H9 (cell line): ENCODE measurements at places on chromosomes 4 and X. TPM values are rescaled to one million over a fixed set of nuclear protein-coding genes. Genes with fewer than 3 reads are reported as not detected.

The HSD17B13 gene
- total RNA-seq = not detected in 2 replicates

- peak; percentile 65 for DNase-seq
These were observed 46.3 kb downstream of the TEX13B start for GRCh38 chrX:107935664-107936433.

The SULT1B1 gene
- not detected in 2 replicates for total RNA-seq

The SOWAHB gene
- total RNA-seq = 0.13 and 0.26 TPM in 2 replicates

The OTC gene
- not detected in 2 replicates for total RNA-seq

DNA sequence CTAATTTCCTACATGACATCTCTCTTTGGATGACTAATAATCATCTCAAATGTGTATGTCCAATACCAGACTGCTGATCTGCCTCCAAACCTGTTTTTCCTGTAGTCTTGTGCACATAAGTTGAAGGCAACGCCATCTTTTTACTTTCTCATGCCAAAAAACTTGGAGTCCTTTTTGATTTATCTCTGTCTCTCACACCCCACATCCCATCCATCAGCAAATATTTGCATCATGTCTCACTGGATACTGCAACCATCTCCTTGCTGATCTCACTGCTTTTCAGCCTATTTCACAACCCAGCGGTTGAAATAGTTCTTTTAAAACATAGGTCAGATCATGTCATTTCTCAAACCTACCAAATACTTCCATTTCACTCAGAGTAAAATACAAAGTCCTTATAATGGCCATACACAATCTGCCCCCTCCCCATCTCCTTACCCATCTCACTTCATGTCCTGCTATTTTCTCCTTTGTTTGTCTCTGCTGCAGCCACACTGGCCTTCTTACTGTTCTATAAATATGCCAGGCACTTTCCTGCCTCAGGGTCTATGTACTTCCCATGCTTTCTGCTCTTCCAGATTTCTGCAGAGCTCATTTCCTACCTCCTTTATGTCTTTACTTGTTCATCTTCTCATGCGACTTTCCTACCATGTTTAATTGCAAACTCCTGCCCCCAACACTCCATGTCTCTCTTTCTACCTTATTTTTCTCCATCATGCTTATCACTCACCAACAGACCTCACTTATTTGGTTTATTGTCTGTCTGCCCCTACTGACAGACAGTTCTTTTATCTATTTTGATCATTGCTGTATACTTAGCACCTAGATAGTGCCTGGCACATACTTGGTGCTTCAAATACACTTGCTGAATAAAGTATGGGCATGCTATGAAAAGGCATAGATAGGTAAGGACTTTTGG, 98.8 kb downstream of the ANXA3 start:
- no peak for DNase-seq

GRCh38 chrX:103674531-103675454, 11.7 kb downstream of the MORF4L2 start:
- no peak for DNase-seq

DNA sequence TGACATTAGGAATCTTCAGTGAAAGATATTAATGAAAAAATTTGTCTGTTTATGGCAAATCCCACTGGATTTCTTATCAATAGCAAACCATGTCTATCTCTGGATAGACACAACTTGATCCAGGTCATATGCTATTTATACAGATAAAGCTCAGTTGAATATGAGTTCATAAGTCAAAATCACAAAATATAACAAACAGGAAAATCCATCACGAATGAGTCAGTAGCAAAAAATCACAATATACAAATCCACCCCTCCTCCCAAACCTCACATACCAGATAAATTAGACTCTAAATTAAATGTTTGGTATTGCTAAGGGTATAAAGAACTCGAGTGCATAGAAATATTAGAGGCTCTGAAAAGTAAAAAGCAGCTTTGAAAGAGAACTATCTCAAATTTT, 420.5 kb downstream of the TLL1 start:
- no peak for DNase-seq

DNA sequence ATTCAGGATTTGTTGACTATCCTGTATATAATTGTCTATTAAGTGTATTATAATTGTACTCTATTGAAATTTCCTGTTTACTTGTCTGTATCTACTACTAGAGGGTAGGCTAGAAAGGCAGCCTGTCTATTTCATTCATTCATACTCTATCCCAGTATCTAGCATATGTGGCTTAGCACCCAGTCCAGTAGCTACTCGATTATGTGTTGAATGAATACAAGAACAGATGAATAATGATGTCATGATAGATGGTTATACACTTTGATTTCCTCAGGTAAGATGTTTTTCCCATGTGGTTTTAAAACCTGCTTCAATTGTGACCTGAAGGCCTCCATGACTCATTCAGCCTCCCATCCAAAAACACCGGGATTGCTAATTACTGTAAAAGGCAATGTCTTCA, 68.0 kb downstream of the IL21 start:
- no peak for DNase-seq

The TRPC5OS gene
- total RNA-seq = not detected in 2 replicates

The TCEAL1 gene
- 3.0 and 4.1 TPM in 2 replicates for total RNA-seq

DNA sequence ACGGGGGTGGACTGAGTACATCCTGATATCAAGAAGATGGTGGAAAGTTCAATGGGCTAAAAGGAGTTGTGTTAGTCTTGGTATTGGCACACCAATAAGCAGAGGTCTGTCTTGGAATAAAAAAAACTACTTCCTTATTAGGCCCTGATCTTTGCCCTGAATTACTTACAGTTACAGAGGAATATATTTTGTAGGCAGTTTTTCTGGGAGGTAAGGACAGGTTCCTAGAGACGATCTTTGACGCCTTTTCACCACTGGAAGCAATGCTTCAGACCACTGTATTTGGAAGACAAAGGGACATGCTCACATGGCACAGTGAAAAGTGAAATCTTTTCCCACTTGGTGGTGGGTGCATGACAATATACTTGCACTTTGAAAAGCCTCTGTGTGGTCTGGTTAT, 618 bp upstream of the XK start:
- DNase-seq = no peak

- peak; percentile 68 for DNase-seq
These were observed 184.3 kb downstream of the NAA11 start for GRCh38 chr4:79141530-79141929.

DNA sequence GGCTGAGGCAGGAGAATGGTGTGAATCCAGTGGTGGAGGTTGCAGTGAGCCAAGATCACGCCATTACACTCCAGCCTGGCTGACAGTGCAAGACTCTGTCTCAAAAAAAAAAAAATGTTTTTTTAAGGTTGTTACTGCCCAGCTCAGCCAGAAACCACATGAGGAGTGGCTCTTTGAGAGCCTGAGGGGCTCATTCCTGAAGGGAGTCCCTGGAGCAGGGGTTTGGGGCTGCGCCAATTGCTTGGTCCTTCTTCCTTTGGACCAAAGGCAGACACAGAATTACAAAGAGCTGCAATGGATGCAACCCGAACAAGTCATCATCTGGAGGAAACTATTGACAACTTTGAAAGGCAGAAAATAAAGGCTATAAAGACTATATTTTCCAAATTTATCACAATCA, 60.6 kb upstream of the WWC2 start:
- no peak for DNase-seq

- DNase-seq = no peak
These were observed 78.7 kb upstream of the ZNF518B start for GRCh38 chr4:10535912-10536311.

The SLC6A8 gene
- 229 and 231 TPM in 2 replicates for total RNA-seq

- DNase-seq = no peak
These were observed 6.0 kb downstream of the NOA1 start for GRCh38 chr4:56971383-56971782.

- DNase-seq = no peak
These were observed 33.8 kb upstream of the NAP1L5 start for GRCh38 chr4:88731381-88731780.

The GAGE12F gene
- total RNA-seq = not detected in 2 replicates

The DIPK2B gene
- not detected in 2 replicates for total RNA-seq

GRCh38 chrX:9832811-9833210, 46.6 kb downstream of the SHROOM2 start:
- DNase-seq = peak; percentile 40

DNA sequence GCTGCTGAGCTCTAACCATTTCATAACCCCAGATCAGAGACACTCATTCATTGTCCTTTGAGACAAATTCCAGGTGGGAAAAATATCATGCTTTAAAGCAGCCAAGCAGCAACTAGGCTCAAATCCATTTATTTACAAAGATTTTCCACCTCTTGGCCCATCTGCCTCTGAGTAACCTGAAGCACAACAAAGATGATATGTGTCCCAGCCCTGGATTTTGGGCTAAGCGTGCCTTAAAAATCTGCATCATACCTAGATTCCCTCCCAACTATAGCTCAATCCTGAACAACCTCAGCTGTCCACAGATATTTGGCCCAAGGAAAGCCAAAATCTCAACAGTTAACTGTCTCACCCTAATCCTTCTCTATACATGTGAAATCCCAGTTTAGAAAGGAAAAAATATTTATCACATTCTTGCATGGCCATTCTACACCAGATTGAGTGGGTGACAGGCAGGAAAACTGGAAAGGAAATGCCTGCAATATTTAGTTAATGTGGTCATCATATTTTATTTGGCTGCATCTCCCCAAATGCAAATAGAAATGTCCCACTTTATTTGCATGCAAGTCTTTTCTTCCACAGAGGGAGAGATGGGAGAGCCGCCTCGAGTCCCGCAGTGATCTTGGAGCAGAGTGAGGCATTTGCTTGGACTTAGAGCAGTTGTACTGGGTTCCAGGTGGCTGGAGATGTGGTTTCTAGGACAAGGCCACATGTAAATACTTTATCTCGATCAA, 146.4 kb upstream of the EOLA2 start:
- DNase-seq = no peak

The RAI2 gene
- total RNA-seq = 0.61 and 0.72 TPM in 2 replicates

DNA sequence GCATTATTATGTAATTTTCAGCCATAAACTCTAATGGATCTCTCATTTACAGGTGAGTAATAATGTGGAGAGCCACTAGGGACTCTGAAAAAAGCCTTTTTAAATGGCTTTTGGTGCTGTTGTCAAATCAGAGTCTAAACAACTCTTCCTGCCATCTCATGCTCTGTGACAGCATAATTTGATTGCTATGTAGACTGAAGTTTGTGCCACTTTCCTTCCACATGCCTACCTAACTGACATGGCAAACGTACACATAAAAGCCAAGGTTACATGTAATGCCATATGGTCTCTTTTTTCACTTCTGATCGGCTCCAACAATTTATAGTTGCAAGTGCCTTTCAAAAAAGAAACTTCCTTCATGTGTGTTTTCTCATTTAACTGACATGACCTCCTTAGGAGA, 94.3 kb downstream of the SH2D1A start:
- no peak for DNase-seq

- no peak for DNase-seq
These were observed 235.1 kb upstream of the CPEB2 start for GRCh38 chr4:14767142-14767541.

GRCh38 chr4:155954118-155954685, 536 bp upstream of the CTSO start:
- DNase-seq = no peak

The FMR1NB gene
- total RNA-seq = not detected in 2 replicates

The LIAS gene
- total RNA-seq = 18.5 and 19.9 TPM in 2 replicates

- no peak for DNase-seq
These were observed 72.9 kb downstream of the WDR19 start for GRCh38 chr4:39255266-39255665.

DNA sequence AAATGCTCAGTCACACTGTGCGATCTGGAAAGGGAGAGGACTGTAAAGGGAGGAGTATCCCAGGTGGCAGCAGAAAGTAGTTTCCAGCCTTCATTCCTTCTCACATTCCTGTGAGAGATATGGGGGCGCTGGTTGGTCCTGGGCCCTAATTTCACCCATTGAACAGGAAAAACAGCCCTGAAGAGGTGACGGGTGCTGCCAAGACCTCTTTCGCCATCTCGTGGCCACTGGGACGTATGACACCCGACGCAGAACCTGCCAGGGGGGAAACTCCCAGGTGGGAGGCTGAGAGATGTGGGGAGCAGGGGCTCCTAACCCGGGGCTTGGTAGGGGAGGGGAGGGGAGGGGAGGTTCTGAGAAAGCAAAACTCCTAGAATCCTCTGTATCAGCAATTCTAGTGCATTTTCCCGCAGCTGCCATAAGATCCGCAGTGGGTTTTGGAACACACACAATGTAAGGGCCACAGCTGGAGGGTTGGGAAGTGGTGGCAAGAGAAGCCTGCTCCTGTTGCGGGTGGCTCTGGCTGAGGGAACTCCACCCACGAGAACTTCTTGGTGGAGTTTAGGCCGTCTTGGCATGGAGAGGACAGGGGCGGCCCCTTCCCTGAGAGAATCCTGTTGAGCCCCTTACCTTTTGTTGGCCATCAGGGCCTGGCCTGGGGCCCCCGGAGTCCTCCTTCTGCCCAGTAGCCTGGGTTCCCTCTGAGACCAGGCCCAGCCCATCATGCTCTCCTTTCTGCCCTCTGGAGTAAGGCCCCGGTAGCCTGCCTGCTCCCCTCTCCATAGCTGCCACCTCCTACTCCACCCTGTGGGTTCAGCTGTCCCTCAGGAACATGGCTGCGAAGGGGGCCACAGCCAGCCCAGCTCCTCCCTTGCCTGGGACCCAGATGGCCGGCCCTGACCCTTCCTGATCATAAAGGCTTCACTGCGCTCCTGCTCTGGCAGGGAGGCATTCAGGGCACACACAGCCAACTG, 134.1 kb downstream of the OR13H1 start:
- DNase-seq = peak; percentile 69

GRCh38 chr4:110617075-110617640, 5.7 kb downstream of the PITX2 start:
- no peak for DNase-seq

- DNase-seq = peak; percentile 39
These were observed 40.5 kb downstream of the ANXA5 start for GRCh38 chr4:121656269-121656641.

GRCh38 chr4:79865201-79865597, 207.8 kb downstream of the ANTXR2 start:
- DNase-seq = no peak

GRCh38 chr4:108191269-108191914, 22.7 kb upstream of the LEF1 start:
- DNase-seq = no peak
